ENCODE measurements at places on chromosomes 7 and 10.

GRCh38 chr10:82736305-82736704, 861.3 kb downstream of the NRG3 start:
- no peak for DNase-seq

DNA sequence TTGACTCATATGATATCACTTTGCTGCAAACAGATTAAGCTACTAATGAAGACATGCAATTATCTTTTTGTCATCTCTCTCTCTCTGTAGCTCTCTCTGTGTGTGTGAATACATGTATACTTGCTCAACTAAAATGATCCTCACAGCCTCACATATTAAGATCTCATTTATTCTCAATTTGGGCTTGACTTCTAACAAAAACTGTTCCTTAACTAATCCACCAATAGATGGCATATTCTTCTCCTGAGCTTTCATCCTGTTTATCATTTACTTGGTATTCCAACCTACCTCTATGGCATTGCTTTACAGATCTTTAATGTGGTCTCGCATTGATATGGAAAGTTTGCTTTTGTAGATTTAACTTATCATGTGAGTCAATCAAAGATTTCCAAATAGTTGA, 540.4 kb downstream of the CNTNAP2 start:
- no peak for DNase-seq

DNA sequence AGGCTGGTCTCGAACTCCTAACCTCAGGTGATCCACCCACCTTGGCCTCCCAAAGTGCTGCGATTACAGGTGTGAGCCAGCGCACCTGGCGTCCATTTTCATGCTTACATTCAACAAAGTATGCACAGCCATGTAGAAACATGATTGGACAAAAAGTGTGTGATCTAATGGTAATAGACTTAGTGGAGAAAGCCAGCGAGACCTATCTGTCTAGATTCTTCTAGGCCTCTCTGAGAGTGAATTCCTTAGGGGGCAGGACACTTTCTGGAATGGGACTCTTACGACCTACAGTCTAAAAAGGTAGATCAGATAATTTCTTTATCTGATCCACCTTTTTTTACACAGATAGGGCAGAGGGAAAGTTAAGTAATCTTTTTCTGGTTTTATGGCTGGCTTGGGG, 46.3 kb upstream of the SDK1 start:
- no peak for DNase-seq

GRCh38 chr7:74253331-74253730, 868 bp downstream of the RFC2 start:
- no peak for DNase-seq

DNA sequence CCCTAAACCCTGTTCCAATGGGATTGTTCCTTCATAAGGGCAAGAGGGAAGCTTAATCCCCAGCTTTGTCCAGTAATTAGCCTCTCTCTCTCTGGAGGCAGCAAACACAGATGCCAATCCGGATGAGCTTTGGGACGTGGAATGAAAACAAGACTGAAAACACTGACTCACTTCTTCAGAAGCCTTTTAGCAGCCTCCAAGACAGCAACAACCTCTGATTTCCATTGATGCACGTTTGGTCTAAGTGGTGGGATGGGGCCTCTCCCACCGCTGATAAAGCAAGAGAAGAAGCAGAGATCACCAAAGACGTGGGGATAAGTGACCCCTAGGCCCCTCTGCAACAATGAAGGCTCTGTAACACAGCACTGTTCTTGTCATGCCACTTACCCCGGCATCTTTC, 5.8 kb upstream of the GFRA1 start:
- DNase-seq, result no peak

DNA sequence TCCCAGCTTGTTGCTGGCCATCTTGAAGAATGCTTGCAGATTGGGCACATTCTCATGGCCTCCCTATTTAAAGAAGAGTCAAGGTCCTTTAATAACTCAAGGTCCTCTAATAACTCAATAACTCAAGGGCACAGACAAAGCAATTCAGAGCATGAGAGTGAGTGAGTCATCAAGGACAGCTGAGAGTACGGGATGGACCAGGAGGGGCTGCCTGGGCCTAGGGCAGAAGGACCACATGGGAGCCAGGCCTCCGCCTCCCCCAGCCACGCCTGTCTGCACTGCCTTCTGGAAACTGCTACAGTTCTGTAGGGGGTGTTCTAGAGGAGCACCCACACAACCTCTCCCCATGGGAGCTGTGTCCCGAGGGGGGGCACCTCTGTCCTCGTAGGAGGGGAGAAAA, 48.9 kb downstream of the ZNF503 start:
- DNase-seq, result no peak

DNA sequence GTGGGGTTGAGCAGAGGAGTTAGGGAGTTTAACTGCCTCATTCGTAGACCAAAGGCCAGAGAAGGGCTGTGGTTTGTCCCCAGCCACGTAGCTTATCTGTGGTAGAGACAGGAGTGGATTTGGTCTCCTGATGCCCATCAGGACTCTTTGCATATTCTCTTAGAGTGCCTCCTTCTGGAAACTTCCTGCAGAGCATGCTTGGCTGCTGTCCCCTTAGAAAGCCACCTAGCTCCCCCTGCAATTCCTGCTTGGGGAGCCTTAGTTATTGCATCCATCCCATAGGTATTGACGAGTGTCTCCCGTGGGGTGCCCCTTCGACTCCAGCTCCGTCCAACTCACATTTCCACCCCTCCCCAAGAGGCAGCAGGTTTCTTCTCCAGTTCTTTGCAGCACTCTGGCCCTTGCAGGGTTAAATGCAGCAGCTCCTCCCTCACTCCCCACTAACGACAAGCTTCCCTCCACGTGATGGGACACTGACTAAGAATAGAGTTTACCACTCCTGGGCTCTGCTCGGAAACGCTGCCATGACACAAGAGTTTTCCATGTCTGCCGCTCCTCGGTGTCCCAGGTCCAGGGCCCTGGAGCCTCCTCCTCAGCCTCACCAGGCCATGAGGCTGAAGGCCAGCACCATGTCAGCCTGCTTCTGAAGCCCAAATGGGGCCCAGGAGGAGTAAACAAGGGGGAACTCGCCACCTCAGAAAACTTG, 147.8 kb upstream of the UNC5B start:
- no peak for DNase-seq

GRCh38 chr10:107856047-107856315, 691.5 kb upstream of the SORCS1 start:
- no peak for DNase-seq

DNA sequence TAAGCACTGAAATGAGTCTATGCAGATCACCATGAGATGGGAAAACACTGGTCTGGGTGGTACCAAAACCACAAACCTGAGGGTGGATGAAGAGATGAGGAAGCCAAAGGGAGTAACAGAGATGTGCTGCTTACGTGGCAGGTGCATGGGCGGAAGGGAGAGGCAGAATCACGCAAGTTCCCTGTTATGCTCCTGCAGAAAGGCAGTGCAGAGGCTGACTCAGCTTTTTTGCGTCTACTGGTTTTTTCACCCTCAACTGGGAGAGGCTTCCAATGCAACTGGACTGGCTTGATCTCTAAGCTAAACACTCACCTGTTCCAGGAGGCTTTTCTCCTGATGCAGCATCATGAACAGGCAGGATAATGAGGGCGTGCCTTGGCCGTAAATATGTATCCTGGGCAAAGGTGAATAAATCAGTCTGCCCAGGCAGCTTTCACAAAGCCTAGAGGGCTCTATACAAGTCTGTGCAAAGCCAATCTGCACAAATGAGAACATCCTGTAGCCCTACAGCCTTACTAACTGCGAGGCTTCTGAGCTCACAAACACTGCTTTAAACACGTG, 95.4 kb upstream of the AFAP1L2 start:
- no peak for DNase-seq

- DNase-seq, result no peak
Observed at GRCh38 chr7:64882341-64883112, 20.5 kb upstream of the ZNF273 start.

GRCh38 chr10:86127274-86127819, 239.2 kb downstream of the GRID1 start:
- no peak for DNase-seq

- no peak for DNase-seq
Observed at GRCh38 chr10:12638103-12638502, 288.8 kb downstream of the CAMK1D start.

DNA sequence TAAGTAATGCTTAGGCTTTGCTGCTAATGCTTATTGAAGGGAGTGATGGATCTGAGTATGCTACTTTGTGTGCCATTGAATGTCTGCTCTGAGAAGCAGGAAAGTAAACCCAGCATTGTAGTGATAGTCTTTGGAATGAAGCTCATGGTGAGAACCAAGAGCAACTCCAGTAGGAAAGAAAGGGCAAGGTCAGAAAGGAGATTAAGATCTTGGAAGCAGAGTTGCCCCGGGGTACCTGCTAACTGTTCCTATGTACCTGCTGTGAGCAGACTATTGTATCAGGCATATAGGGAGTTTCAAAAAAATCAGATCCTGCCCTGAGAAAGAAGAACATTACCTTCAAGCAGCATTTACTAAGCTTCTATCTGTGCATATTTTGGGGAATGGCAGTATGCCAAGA, 54.5 kb upstream of the AASS start:
- no peak for DNase-seq

DNA sequence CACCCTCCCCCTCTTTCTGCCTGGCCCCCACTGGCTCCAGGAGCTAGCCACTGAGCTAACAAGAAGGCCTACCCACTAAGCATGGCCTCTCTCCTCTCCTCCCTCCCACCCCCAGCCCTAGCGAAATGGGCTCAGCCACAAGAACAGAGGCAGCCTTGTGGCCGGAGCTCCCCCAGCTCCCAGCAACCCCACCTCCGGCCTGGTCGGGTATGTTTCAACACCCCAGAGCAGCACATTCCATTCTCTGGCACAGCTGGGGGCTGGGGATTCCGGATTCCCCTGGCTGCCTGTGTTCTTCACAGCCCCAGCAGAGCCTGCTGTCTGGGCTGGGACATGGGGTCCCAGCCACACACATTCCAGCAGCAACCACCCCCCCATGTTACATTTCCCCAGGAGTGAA, 9.0 kb downstream of the SFRP5 start:
- no peak for DNase-seq

DNA sequence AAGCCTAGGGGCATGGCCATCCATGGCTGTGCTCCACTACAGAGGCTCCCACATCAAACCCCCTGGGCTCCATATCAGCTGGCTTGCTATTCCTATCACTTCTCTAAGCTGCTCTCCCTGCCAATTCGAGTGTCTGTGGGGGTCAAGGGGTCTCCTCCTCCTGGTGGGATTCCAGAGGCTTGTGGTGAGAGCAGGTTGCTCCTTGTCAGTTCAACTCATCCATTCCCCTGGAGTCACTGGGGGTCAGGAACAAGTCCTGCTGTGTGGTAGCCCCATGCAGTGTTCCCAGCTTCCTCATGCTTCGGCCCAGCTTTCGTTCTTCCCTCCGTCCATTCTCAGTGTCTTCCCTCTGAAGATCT, 86.6 kb upstream of the UNC5B start:
- DNase-seq, result no peak

DNA sequence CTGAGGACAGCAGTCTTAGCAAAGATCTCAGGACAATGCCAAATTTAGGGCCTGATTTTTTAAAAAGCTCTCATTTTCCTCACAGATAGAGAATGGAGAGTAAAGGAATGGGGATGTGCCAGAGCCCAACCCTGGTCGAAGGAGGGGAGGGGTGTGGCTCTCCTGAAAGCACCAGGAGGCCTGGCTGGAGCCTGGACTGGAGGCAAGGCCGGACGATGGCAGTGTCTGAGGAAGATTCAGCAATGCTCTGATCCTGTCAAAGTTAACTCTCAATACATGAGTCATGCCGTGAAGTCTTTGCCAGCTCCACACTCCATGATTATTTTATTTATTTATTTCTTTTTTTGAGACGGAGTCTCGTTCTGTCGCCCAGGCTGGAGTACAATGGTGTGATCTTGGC, 108.3 kb downstream of the UPF2 start:
- DNase-seq, result no peak

- DNase-seq, result no peak
Observed at GRCh38 chr10:94103801-94104221, 110.1 kb downstream of the PLCE1 start.

DNA sequence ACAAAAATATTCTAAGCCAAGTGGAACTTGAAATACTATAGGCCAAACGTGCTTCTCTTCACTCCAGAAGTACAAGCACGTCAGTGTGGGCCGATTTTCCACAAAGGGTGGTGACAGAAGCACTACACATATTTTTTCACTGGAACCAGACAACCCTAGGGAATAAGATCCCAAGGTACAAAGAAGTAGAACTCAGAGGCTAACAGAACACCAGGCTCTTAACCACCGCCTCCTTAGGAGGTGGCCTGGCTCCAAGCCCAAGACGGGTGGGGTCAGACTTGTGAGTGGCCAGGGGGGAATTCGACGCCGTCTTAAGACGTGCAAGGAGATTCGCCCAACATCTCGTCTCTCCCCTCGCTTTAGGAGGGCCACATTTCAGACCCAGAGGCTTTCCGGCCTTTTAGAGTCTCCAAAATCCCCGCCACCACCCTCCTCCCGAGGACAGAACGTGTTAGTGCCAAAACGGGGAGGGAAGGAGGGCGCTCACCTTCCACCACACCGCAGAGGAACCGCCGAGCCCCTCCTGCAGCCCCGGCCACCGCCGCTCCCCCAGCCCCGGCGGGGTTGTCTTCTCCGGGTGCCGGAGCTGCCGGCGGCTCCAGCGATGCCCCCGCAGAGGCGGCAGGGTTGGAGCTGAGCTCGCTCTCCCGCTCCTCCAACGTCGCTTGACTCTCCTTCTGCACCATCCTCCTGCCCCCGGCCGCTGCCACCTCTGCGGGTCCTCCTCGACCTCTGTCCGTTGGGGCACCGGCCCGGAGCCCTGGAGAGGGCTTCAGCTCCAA, 716 bp downstream of the OGA start:
- DNase-seq, result no peak

DNA sequence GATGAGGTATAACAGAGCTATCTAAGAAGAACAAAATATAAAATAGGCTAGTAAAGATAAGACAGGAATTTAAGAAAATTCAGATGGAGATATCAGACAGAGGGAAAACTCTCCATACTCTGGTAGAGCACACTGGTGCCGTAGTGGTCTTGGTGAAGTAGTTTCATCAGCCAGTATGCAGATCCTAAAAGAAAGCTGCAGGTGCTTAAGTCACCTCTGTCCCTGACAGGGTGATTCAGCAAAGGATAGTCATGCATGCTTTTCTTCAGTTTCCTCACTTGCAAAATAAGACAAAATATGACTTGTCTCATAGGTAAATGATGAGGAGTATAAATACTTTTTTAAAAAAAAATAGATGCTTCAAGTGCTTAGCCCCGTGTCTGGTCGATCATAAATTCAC, 794.9 kb downstream of the TNS3 start:
- no peak for DNase-seq

- DNase-seq, result no peak
Observed at GRCh38 chr7:96870934-96871333, 134.4 kb upstream of the DLX6 start.

All from stimulated activated CD4-positive, alpha-beta T cell treated with anti-CD3 and anti-CD28 coated beads, Interleukin-15, amount 100 ng/mL, for 1 hour (primary cell).